ENCODE measurements at places on chromosomes 11 and 22. TPM values are rescaled to one million over a fixed set of nuclear protein-coding genes. Genes with fewer than 3 reads are reported as not detected.

DNA sequence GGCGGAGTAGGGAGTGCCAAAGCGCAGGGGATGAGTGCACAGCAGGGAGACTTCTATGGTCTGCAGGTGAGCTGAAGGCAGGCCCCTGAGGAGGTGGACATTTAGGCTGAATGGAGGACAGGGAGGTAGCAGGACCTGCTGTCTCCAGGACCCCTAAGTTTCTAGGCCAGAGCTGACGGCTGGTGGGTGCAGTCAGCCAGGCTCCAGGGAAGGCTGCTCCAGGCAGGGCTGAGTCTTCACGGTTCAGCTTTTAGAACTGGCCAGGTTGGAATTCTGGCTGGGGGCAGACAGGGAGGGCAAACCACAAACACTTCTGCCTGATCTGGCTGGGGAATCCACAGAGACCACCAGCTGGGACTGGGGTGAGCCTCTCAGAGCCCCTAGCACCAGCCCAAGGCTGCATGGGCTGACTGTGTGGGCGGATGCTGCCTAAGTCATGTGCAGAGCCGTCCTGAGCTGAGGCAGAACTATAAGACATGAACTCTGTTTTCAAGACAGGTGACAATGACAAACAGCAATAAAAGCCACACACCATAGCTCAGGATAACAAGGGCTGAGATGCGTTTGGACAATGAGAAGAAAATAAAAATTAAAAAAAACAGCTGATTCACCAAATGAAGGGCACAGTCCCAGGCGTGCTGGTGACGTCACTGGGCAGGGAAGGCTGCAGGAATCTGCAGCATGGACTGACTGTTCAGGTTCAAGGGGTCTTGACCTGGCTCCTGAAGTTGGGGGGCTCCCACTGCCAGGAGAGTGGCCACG is 10.4 kb upstream of the MALAT1 start:
- no peak for DNase-seq

- DNase-seq: no peak
These were observed at the start of gene FXYD6 for GRCh38 chr11:117876341-117877119. TSS of gene FXYD6 (minus strand) at chr11:117876658. CDS start at chr11:117842776, 33,882 bp downstream.

DNA sequence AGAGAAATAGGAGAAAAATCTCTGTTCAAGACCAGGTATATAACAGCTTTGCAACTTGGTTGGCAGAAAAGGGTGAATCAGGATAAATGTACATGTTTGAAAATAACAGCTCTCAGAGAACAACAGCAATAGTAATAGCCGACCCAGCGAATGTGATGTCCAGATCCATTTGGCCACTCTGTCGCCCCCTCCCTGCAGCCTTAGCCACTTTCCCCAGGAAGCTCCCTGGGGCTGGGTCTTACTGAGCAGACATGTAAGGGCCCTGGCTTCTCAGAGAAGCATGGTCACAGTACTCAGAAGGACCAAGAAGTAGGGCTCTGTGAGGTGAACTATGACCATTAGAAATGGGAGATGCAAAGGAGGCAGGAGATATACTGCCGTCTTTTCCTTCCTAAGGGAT is 154.1 kb upstream of the SNX19 start:
- no peak for DNase-seq

GRCh38 chr11:60924906-60925853 is 920 bp downstream of the TMEM132A start:
- no peak for DNase-seq

The KDELR3 gene
- total RNA-seq: 10.9 TPM

The OR10A2 gene
- not detected for total RNA-seq

The SPTBN2 gene
- 17.0 TPM for total RNA-seq

The APOA5 gene
- not detected for total RNA-seq

The RCOR2 gene
- 4.2 TPM for total RNA-seq

The TSKU gene
- total RNA-seq: 92.3 TPM

Data from NCI-H460 (cell line).